SK-N-DZ (cell line): ENCODE measurements at places on chromosomes 2 and 18.

GRCh38 chr2:27085673-27086089 lies 891 bp upstream of the KHK start:
- DNase-seq, result no peak

DNA sequence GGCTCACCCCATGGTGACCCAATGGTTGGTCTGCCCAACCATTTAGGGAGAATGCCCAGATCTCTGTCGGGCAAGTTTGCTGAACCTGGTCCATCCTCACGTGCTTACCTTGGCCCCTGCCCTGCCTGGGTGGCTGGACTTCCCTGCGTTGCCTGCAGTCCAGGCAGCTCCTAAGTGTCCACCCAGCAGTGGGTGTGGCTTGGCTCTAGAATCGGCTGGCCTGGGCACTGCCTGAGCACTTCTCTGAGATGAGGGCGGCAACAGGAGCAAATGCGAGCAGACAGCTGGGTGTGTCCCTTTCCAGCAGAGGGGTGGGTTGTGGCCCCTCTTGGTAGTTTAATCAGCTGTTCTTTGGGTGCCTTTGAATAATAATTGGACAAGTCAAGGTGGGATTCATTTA lies 11.3 kb downstream of the PCARE start:
- DNase-seq, result no peak

DNA sequence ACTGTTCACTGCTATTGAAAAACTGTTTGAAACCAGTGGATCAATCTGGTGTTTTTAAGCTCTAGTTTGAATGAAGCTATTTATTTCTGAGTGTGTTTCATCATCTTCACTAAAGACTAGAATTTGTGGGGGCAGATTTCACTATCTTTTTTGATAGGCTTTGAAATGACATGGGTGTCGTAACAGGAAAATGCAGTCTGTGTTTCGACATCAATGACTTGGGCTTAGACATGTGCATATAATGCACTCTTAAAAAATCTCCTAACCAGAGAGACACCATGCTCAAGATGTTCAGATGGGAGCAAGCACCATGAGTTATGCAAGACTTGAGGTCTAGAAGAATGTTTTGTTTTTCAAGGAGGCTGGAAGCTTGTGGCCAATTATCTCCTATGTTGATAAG lies 221.6 kb downstream of the GPD2 start:
- DNase-seq, result no peak

GRCh38 chr2:153819501-153819900 lies 52.2 kb upstream of the GALNT13 start:
- no peak for DNase-seq

DNA sequence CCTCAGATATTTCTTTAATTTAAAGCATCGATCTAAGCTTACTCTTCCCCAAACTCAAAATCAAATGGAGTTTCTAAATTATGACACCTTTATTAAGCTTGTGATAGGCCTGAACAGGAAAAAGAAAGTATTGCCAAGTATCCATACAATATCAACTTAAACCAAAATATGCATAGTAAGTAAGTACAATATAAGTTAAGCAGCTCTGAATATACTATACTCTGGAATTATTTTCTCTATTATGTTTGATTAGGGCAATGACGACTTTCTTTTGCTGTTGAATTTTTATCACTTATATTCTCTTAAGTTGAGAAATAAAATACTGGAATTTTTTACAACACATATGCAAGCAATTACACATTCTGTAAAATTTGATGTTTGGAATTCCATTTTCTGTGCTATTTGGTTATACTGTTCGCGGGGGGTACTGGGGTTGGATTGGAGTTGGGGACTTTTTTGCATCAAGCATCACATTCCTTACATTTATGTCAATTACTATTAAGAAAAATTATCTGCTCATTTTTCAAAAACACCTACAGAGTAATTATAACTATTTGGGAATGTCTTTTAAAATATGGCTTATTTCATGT lies 2.2 kb downstream of the COL5A2 start:
- no peak for DNase-seq

- DNase-seq, result no peak
Measured at GRCh38 chr2:206488053-206488452, 44.7 kb downstream of the ADAM23 start.

GRCh38 chr18:22088029-22088428 lies 81.4 kb upstream of the GATA6 start:
- no peak for DNase-seq

- DNase-seq, result no peak
Measured at GRCh38 chr2:199130501-199130900, 327.2 kb downstream of the SATB2 start.

- DNase-seq, result no peak
Measured at GRCh38 chr2:8115966-8116365, 565.9 kb upstream of the ID2 start.

DNA sequence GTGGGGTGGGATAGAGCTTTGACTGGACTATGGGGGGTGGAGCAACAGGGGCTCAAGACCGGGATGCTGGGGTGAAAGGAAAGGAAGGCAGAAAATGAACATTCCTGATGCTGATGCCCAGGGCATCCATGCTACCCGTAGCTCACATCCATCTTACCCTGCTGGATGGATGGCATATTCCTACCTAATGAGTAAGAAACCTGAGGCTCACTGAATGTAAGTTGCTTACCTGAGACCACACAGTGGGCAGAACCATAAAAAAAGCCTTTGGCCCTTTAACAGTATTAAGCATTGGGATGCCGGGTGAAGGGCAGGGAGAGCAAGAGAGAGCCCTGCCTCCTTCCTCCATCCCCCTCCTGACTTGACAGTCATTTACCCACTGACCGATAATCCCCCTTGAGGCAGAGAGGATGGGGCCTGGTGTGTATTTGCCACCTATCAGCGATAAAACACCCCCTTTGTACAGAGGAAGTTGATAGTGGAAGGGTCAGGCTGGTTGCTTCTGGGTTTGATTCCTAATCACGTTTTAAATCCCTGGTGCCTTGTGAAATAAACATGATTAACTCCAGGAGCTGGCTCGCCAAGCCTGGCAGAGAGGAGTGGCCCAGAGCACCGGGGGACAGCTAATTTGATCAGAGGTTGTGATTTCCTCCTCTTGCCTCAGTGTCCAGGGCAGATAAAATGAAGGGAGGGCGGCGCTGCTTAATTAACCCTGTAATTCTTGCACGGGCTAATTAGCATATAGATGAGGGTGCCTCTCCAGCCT lies 105.9 kb upstream of the HS6ST1 start:
- peak; percentile 71 for DNase-seq

DNA sequence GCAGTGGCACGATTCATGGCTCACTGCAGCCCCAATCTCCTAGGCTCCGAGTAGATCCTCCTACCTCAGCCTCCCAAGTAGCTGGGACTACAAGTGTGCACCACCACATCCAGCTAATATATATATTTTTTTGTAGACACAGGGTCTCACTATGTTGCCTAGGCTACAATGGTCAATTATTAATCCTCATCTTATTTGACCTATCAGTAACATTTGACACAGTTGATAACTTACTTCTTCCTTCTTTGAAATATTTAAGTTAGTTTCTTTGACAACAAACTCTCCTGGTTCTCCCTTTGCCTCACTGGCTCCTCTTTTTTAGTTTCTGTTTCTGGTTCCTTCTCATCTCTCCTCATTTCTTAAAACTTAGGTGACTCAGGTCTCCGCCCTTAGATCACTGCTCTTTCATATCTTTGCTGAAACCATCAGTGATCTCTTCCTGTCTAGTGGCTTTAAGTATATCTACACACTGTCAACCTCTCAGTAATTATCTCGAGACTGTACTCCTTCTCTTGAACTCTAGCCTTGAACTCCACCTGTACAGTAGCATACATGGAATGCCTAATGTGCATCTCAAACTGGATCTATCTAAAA lies 11.5 kb downstream of the PGAP1 start:
- DNase-seq, result no peak

GRCh38 chr2:237636578-237636977 lies 9.2 kb downstream of the LRRFIP1 start:
- DNase-seq, result no peak

DNA sequence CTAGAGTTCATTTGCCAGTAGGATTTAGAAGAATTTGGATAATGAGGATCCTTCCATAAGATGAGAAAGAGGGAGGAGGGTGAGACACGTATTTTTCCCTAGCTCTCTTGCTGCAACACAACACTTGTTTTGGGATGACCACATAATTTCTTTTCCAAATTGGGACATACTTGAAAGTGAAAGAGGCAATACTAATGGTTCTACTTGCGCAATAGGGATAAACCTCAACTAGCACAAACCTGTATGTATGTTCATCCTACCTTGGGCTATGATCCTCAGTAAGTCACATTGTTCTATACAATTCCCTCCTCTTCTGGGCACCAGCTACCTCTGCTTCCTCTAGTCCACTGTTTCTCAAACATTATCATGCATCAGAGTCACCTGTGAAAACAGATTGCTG lies 1208.8 kb upstream of the LRRTM1 start:
- no peak for DNase-seq

- no peak for DNase-seq
Measured at GRCh38 chr2:63676135-63676534, 87.4 kb downstream of the MDH1 start.

DNA sequence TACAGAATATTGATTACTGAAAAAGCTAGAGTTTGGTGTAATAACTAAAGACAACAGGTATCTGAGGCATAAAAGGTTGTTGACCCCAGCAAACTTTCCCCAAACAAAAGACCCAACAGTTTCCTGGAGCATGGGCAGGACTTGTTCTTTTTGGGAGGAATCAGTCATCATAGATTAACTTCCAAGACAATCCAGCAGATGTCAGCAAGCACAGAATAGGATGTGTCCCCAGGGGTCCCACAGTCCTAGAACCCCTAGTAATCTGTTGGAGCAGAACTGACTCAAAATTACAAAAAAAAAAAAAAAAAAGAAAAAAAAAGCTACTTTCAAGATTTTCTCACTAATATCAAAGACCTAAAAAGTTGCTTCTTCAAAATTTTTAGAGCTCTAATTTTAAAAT lies 564.7 kb upstream of the SLC39A10 start:
- no peak for DNase-seq

- DNase-seq, result no peak
Measured at GRCh38 chr18:7596147-7596546, 29.0 kb downstream of the PTPRM start.

GRCh38 chr2:172861098-172861497 lies 125.5 kb downstream of the RAPGEF4 start:
- DNase-seq, result no peak

- DNase-seq, result no peak
Measured at GRCh38 chr2:19111354-19111753, 247.1 kb downstream of the OSR1 start.

DNA sequence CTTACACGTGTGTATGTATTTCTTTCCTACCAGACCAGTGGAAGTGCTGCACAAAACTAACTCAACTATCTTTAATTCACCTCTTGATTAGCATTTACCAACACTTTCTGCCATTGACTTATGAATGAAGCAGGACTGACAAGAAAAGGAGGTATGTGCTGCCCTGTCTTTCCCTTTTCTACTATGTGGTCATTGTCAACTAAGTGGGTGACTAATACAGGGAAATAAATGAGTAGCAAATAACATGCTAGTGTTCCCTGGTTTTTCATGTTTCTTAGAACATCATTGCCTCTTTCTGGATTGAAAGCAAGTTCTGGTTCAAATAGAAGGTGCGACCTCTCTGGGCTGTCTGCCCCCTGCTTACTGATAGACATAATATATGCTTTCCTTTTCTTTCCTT lies 58.0 kb downstream of the LINC00305 start:
- DNase-seq, result no peak

- no peak for DNase-seq
Measured at GRCh38 chr18:60543646-60544045, 171.1 kb upstream of the MC4R start.

- no peak for DNase-seq
Measured at GRCh38 chr2:230226051-230226551, 565 bp downstream of the SP140 start.

GRCh38 chr2:196448407-196449079 lies 191.0 kb upstream of the CCDC150 start:
- no peak for DNase-seq

DNA sequence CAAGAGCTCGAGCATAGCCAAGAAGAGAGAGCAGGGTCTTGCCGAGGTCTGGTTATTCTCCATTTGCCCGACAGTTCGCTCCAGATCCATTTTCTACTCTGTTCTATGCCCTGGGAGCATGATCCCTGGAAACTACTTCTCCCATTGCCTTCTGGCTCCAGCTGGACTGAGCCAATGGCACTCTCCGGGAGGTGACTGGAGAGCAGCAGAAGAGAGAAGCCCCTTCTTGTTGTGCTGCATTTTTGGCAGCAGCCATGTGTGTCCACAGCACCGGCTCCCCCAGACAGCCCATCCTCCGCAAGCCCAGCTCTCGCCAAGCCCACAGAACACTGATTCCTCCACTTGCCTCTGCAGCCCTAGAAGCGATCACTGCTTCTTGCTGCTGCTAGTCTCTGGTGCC lies 345.5 kb downstream of the TNS1 start:
- peak; percentile 11 for DNase-seq
